ENCODE measurements at places on chromosomes 2 and 18.
A peak's percentile ranks its signal among the peaks of the same experiment; 100 is the strongest.

- no peak for DNase-seq
Observed at GRCh38 chr2:40287195-40287594, 164.7 kb downstream of the SLC8A1 start.

DNA sequence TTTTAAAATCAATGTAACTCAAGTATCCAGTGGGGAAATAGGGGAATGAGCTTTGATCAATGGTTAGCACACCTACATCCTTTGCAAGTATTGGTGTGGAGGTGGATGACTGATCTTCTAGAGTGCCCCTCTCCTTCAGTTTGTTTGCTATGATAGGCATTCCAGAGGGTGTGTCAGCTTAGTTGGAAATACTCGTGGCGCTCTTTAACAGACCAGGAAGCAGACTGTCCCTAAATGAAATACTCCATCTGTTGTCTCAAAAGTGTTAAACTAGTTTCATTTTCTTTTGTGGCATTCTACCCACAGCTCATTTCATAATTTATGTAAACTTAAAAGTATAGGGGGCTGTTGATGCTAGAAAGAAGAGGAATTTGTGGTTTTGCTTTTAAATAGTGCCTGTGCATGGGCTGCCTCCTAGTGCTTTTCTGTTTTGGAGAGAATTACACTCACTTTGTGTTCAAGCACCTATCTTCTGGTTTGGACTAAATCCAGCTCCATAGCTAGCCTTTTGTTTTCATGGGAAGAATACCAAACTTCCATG lies 66.2 kb downstream of the STAT1 start:
- DNase-seq: no peak

DNA sequence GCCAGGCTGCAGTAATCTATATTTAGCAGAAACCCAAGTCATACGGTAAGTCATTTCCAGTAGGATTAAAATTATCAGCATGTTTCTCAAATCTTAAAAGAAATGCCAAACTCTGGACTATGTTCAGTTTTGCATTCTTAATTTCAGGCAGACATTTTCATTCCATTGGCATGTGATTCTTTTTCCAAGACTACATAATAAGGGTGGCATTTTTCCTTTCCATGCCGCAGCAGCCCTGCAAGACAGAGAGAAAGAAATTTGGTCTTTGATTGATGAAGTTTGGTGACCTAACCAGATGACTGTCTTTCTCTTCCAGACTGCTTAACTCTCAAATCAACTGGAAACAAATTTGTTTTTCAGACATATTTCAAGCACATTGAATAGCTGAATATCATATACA lies 118.1 kb downstream of the FHOD3 start:
- no peak for DNase-seq

- no peak for DNase-seq
Observed at GRCh38 chr2:29213888-29214291, 98.7 kb downstream of the CLIP4 start.

- no peak for DNase-seq
Observed at GRCh38 chr2:65064728-65065552, 8.7 kb downstream of the CEP68 start.

- no peak for DNase-seq
Observed at GRCh38 chr2:844715-845114, 105.9 kb upstream of the SNTG2 start.

GRCh38 chr2:242054406-242054805 lies 184.9 kb downstream of the RTP5 start:
- DNase-seq: no peak

DNA sequence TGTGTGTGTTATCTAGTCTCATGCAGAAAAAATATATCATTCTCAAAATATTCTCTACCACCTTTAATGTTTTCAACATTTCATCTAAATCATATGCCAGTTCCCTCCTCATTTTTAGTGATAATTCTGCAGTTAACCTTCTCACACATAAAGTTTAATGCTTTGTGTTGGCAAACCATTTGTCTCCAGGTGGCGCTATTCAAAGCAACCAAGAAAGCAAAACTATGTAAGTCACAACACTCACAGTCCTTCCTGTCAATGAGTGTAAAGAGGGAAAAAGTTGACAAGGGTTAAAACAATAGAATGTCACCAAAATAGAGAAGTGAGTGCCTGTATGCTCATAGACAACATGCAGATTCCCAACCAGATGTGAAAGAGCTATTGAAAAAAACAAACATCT lies 961.6 kb upstream of the LRRTM1 start:
- no peak for DNase-seq

- no peak for DNase-seq
Observed at GRCh38 chr2:39874236-39874635, 95.2 kb upstream of the THUMPD2 start.

- DNase-seq: no peak
Observed at GRCh38 chr2:229520691-229521096, 193.7 kb downstream of the DNER start.

- DNase-seq: no peak
Observed at GRCh38 chr18:69617408-69617807, 216.7 kb downstream of the DOK6 start.

- DNase-seq: no peak
Observed at GRCh38 chr2:59824314-59824713, 729.1 kb downstream of the BCL11A start.

- DNase-seq: no peak
Observed at GRCh38 chr2:206937555-206937954, 1.8 kb upstream of the CPO start.

- DNase-seq: no peak
Observed at GRCh38 chr2:215401896-215402379, 33.9 kb downstream of the FN1 start.

DNA sequence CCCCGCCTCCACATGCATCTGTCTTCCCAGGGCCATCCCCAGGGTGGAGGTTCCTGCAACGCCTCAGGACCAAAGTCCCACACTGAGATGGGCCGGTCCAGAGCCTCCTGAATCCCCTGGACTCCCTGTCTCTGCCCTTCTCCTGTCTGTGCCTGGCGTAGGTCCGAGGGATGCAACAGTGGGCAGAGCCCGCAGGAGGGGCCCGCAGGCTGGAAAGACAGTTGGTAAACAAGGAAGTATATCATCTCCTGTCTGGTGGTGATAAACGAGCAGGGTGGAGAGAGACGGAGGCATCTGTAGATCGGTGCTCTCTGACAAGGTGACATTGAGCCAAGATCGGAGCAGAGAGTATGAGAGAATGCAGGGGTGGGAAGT lies 72.6 kb upstream of the RAB6C start:
- DNase-seq: no peak

DNA sequence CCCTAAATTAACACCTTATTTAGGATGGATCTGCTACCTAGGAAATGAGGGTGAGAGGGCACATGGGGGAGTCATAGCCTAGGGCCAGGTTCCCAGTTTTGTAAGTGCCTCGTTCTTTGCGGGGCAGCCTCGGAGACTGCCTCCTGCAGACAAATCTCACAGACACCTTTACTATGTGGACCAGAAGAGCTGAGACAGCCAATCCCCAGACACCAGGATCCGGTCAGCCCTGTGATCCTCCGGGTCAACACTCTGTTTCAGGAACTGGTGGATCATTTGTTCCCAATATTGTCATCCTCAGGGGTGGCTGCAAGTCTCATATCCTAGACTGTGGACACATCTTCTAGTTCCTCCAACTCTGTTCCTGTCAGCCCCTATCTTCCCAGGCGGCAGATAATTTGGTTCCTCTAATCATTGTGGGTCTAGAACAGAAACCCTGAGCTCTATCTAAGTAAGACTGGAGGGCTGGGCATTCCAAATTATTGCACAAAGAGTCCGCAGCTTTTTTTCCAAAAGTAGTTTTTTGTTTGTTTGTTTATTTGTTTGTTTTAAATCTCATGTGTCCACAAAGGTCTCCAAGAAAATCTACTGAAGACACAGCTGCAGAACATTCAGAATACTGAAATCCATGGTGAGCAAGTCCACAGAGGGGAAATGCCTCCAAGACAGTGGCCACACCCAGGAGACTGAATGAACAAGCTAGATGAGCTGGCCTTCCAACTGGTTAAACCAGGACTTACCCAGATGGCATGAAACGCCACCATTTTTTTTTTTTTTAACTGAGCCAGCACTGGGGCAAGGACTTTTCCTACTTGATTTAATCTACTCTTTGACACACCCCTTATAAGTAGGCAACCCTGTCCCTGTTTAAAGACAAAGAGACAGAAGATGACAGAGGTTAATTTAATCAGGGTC lies 6.2 kb upstream of the GDF7 start:
- DNase-seq: no peak

- DNase-seq: no peak
Observed at GRCh38 chr2:152415231-152415642, 80.3 kb downstream of the FMNL2 start.

DNA sequence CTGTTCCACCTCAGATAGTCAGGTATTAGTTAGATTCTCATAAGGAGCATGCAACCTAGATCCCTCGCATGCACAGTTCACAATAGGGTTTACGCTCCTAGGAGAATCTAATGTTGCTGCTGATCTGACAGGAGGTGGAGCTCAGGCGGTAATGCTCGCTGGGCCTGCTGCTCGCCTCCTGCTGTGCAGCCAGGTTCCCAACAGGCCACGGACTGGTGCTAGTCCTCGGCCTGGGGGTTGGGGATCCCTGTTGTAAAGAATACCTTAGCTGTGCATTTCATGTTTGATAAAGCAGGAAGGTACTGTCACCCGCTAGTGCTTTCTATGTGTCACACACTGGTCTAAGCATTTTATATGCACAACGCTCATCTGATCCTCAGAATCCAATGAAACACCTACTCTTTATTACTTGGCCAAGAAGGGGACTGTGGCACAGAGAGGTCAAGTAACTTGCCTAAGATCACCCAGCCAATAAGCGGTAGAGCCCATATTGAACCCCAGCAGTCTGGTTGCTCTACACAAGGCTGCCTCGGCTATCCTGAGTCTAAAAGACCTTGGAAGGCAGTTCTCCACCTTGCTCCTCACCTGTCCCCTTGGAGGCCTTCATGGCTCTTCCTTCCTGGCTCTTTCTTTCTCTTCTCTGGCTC lies 35.8 kb downstream of the SLC4A3 start:
- no peak for DNase-seq

- no peak for DNase-seq
Observed at GRCh38 chr2:76288598-76288997, 577.9 kb upstream of the GCFC2 start.

GRCh38 chr2:171652416-171652785 lies 34.9 kb upstream of the DYNC1I2 start:
- DNase-seq: no peak

- DNase-seq: peak; percentile 6
Observed at GRCh38 chr2:218322768-218323525, 30.6 kb upstream of the TMBIM1 start.

DNA sequence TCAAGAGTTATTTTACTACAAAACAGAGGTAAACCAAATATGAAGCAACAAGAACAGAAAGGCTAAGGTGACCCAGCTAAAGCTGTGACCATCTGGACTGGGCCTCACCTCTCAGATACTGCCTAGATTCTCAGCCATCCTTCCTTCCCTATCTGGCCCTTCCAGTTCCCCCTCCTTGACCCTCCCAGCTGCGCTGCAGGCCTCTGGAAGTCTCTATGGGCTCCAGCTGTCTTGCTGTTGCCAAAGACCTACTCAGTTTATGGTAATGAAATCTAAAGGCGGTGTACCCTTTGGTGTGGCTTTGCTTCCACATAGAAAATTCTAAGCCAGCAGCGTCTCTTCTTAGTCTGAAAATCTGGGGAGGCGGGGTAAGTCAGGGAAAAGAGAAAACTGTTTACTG lies 55.7 kb downstream of the ARHGEF33 start:
- no peak for DNase-seq

GRCh38 chr2:41930807-41931566 lies 116.8 kb upstream of the PKDCC start:
- no peak for DNase-seq

DNA sequence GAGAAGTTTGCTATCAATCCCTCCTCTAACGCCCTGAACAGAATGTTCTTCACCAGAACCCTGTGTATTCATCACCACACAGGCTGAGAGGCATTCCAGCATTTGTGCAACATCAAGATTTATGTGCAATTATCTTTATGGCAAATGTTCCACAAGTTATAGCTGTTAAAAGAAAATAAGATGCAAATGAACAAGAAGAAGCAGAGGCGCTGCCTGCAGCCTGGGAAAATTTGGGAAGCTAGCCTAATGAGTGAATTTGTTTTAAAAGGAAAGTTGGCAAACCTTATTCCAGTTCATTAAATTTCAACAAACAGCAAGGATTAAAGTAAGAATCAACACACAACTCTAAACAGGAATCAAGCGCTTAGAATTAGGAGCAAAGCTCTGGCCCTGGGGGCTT lies 5.3 kb downstream of the TPO start:
- no peak for DNase-seq

DNA sequence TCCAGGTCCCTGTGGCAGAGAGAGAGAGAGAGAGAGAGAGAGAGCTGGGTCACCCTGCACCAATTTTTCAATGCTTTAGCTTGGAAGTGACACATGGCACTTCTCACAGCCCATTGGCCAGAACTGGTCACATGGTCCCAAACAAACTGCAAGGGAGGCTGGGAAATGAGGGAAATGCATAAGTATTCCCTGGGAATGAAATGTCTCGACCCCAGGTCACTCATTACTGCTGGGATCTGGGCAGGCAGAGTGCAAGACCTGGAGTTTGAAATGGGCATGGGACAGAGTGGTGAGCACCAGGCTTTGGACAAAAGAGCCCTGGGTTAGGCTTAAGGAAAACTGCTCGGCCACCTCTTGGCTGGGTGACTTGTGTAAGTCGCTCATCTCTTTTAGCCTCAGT lies 37.0 kb downstream of the SMAD7 start:
- DNase-seq: no peak

- DNase-seq: no peak
Observed at GRCh38 chr18:49743117-49743567, 70.2 kb downstream of the ACAA2 start.
